CD4-positive, CD25-positive, alpha-beta regulatory T cell (primary cell): ENCODE measurements at places on chromosomes 2 and 18.

DNA sequence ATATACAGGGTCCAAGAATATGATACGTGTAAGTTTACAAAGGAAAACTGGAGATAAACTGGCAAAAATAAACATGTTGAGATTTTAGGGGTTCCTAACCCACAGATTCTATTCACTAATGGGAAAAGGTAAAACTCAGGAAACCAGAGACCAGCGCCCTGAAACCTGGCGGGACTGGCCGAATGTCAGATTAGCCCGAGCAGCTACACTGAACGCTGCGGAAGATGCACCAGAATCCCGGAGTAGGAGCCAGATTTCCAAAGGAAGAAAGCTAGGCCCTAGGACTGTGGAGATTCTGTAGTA, 679 bp upstream of the WDR75 start:
- peaks cover 34% of the 10 kb centered on the region for H3K4me1 ChIP-seq
- no peaks in the 10 kb centered on the region for H3K27me3 ChIP-seq
- no peak for DNase-seq

DNA sequence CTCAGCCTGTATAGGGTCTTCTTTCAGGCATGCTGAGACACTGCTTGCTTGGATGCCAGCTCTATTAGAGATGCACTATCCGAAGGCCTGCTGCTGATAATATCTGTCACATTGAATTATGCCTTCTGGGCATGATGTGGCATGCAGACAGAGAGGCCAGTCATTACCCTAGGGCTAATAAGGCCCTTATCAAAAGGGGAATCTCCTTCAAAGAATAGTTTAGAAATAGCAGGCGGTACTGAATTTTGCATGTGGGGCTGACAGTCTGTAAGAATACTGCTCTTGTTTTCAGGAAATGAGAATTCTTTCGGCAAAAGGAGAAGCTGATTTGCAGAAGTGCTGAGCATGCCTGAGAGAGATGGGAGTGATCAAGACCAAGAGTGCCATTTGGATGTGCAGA, 13.1 kb upstream of the LHCGR start:
- no peaks in the 10 kb centered on the region for H3K4me1 ChIP-seq
- H3K27me3 ChIP-seq = no peaks in the 10 kb centered on the region
- no peaks in the 10 kb centered on the region for H3K36me3 ChIP-seq
- H3K27ac ChIP-seq = no peak overlapping the region
- DNase-seq = no peak

DNA sequence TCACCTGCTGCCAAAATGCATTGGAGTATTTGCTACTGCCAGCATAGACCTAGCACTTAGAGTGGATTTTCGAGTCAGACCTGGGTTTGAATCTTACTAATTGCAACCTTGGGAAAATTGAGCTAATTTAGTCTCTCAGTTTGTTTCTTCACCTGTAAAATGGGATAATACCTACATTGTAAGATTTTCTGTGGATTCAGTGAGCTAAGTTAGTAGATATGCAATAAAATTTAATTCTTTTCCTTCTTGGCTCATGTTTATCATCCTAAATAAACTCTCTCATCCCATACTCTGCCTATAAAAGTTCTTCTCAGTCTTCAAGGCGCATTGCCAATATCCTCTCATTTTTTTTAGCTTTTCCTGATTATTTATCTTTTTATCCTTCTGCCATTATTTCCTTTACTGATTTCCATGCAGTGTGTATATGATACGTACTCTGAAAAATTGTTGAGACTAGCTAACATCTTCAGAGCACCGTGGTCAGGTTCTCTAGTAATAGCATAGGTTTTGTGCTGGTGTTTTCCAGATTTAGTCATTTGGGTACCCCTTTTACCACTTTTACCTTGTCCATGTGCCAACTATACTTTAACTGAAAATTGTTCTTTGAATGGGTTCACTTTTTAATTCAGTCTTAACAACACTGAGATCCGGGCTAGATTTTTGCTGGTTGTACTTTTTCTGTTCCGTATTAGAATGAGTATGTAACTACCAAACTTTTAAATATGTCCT, 7.3 kb downstream of the CEP192 start:
- no peak overlapping the region for H3K27ac ChIP-seq
- DNase-seq = no peak
- H3K4me3 ChIP-seq = peak overlapping the region; percentile 52
- no peaks in the 10 kb centered on the region for H3K27me3 ChIP-seq
- H3K4me1 ChIP-seq = peaks cover 27% of the 10 kb centered on the region

GRCh38 chr2:172998547-172999272, 76.9 kb upstream of the MAP3K20 start:
- H3K36me3 ChIP-seq = no peaks in the 10 kb centered on the region
- no peak overlapping the region for H3K4me3 ChIP-seq
- no peak for DNase-seq
- H3K4me1 ChIP-seq = no peaks in the 10 kb centered on the region

GRCh38 chr18:48543228-48543627, 4.4 kb downstream of the CTIF start:
- H3K36me3 ChIP-seq = no peaks in the 10 kb centered on the region
- no peak for DNase-seq
- H3K4me1 ChIP-seq = peaks cover 22% of the 10 kb centered on the region
- peaks cover 13% of the 10 kb centered on the region for H3K27me3 ChIP-seq
- H3K27ac ChIP-seq = no peak overlapping the region

GRCh38 chr18:49166327-49166726, 215.6 kb upstream of the SMAD7 start:
- H3K27ac ChIP-seq = no peak overlapping the region
- H3K27me3 ChIP-seq = no peaks in the 10 kb centered on the region
- no peak overlapping the region for H3K4me3 ChIP-seq
- H3K36me3 ChIP-seq = peaks cover 6% of the 10 kb centered on the region
- H3K4me1 ChIP-seq = no peaks in the 10 kb centered on the region

GRCh38 chr2:160271171-160272086, 71.4 kb upstream of the ITGB6 start:
- peaks cover 16% of the 10 kb centered on the region for H3K36me3 ChIP-seq
- H3K27ac ChIP-seq = no peak overlapping the region
- H3K27me3 ChIP-seq = no peaks in the 10 kb centered on the region
- peaks cover 14% of the 10 kb centered on the region for H3K4me1 ChIP-seq

GRCh38 chr2:218404351-218405085, 4.8 kb downstream of the CTDSP1 start:
- H3K27ac ChIP-seq = peak overlapping the region; percentile 23
- H3K4me3 ChIP-seq = no peak overlapping the region
- no peaks in the 10 kb centered on the region for H3K27me3 ChIP-seq
- DNase-seq = no peak
- H3K36me3 ChIP-seq = peaks cover 17% of the 10 kb centered on the region

GRCh38 chr2:187478719-187479118, 30.7 kb upstream of the CALCRL start:
- H3K4me1 ChIP-seq = no peaks in the 10 kb centered on the region
- H3K4me3 ChIP-seq = no peak overlapping the region
- no peak for DNase-seq
- no peak overlapping the region for H3K27ac ChIP-seq
- H3K36me3 ChIP-seq = no peaks in the 10 kb centered on the region

GRCh38 chr2:53575721-53576124, 191.9 kb upstream of the CHAC2 start:
- H3K27ac ChIP-seq = no peak overlapping the region
- H3K4me3 ChIP-seq = no peak overlapping the region
- no peaks in the 10 kb centered on the region for H3K4me1 ChIP-seq
- peaks cover 2% of the 10 kb centered on the region for H3K27me3 ChIP-seq
- H3K36me3 ChIP-seq = no peaks in the 10 kb centered on the region

DNA sequence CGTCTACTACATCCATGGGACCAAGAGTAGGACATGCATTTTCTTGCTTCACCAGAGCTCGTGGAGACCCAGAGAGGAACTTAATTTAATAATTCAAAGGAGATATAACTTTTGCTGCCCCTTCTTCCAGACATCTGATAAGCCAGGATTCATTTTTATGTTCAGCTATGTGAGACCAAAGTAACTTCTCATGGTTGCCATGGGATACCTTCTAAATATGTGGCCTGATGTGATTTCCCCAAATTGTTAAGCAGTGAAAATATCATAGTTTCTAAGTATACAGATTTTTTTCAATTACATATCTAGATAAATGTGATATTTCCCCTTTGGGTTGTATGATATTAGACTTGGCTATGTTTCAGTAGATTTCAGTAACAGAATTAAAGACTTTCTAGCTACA, 185.5 kb upstream of the FN1 start:
- no peaks in the 10 kb centered on the region for H3K27me3 ChIP-seq
- no peaks in the 10 kb centered on the region for H3K36me3 ChIP-seq
- DNase-seq = no peak
- no peak overlapping the region for H3K4me3 ChIP-seq
- no peak overlapping the region for H3K27ac ChIP-seq
- no peaks in the 10 kb centered on the region for H3K4me1 ChIP-seq

DNA sequence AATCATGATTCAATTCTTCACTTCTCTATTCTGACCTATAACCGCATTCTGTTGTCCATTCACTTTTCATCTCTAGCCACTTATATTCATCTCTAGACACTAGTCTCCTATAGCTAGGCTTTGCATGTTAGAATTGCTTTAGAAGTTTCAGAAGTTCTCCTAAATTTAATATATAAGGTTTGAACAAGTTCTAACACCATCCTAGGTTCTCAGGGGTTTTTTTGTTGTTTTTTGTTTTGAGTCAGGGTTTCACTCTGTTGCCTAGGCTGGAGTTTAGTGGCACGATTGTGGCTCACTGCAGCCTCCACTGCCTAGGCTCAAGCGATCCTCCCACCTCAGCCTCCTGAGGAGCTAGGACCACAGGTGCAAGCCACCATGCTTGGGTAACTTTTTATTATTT, 19.9 kb downstream of the WDSUB1 start:
- no peak for DNase-seq
- H3K27ac ChIP-seq = no peak overlapping the region
- peaks cover 2% of the 10 kb centered on the region for H3K36me3 ChIP-seq

DNA sequence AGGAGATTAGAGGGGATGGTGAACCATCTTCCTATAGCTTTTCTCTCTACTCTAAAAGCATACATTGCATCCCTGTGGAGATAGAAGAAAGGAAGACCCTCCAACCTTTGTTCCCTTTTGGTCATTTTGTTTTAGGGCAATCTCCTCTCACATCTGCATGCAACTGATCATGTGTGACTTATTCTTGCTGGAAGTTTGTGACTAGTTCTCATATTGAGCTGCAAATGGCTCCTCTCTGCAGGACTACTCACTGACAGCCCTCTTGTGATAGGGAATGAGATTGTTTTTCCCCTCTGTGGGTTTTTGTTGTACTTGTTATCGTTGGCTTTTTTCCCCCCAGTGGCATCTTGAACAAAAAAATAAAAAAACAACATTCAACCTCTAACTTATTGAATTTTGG, 416.0 kb upstream of the CNTNAP5 start:
- H3K4me1 ChIP-seq = no peaks in the 10 kb centered on the region
- H3K4me3 ChIP-seq = no peak overlapping the region
- DNase-seq = no peak
- no peak overlapping the region for H3K27ac ChIP-seq
- no peaks in the 10 kb centered on the region for H3K27me3 ChIP-seq
- no peaks in the 10 kb centered on the region for H3K36me3 ChIP-seq

DNA sequence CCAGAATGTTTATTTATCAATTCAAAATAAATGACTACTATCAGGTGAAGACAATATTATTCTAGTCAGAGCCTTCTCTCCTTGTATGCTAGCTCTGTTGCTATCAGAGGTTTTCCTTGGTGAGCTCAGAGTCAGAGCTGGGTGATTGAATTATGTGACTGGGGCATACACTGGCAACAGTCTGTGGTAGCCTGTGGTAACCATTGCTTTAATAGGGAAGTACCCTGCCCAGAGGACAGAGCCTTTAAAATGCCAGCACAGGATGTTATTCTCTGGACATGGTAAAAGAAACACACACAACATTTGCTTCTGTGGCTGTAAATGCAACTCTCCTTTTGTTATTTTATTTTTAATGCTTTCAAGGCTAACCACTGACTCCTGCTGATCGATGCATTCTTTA, 124.7 kb downstream of the PPP1R1C start:
- no peak for DNase-seq
- no peaks in the 10 kb centered on the region for H3K36me3 ChIP-seq
- H3K4me1 ChIP-seq = no peaks in the 10 kb centered on the region
- no peaks in the 10 kb centered on the region for H3K27me3 ChIP-seq
- no peak overlapping the region for H3K4me3 ChIP-seq

DNA sequence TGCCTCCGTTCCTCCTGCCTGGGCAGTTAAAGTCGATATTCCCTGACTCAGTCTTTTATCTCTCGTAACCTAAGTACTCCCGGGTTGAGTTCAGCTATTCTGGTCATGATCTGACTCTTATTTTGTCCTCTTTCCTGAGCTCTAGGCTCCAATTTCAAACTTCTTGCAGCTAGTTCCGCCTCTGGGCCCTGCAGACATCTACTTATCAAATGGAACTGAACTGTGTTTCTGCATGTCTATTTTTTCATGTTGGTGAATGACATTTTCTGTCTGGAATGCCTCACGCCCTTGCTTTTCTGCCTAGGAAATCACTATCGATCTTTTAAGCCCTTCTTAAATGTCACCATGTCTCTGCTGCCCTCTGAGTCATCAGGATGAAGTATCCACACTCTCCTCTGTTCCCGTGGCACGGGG, 101.5 kb downstream of the VAPA start:
- H3K27me3 ChIP-seq = no peaks in the 10 kb centered on the region
- no peak for DNase-seq
- H3K27ac ChIP-seq = no peak overlapping the region

GRCh38 chr18:39149211-39149806, 1583.7 kb upstream of the CELF4 start:
- H3K4me1 ChIP-seq = no peaks in the 10 kb centered on the region
- no peaks in the 10 kb centered on the region for H3K27me3 ChIP-seq
- no peak overlapping the region for H3K27ac ChIP-seq
- DNase-seq = no peak
- H3K36me3 ChIP-seq = no peaks in the 10 kb centered on the region

DNA sequence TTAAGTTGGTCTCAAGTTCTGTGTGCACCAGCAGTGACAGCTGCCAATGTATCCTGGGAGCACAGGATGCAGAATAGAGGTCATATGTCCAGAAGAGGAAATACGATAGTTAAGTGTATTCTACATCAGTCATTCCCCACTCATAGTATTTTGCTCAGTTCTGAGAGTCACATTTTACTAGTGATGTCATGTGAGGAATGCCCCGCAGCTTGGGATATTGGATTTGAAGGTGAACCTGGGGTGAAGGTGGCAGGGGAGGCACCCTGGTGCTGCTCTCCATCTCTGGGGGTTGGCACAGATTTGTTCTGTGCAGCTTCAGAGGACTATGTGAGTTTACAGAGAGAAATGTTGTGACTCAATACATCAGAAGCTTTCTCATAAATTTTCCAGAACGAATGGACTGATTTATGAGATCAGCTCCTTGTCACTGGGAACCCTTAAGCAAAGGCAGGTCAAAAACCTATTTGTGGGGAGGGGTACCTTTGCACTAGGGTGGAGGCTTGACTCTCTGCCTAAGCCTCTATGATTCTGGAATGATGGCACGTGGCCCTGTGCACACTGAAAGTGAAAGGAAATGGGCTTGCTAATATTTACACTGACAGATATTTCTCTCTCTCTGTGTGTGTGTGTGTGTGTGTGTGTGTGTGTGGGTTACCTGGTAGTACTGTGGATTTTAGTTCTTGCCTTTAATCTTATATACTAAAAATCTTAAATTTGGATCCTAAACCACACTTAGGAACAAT, 95.9 kb downstream of the NEB start:
- DNase-seq = peak; percentile 77
- no peaks in the 10 kb centered on the region for H3K36me3 ChIP-seq
- peak overlapping the region; percentile 78 for H3K27ac ChIP-seq
- peaks cover 33% of the 10 kb centered on the region for H3K4me1 ChIP-seq
- no peaks in the 10 kb centered on the region for H3K27me3 ChIP-seq
- H3K4me3 ChIP-seq = peak overlapping the region; percentile 70
